H9 (cell line): ENCODE measurements at places on chromosomes 6 and 20.

DNA sequence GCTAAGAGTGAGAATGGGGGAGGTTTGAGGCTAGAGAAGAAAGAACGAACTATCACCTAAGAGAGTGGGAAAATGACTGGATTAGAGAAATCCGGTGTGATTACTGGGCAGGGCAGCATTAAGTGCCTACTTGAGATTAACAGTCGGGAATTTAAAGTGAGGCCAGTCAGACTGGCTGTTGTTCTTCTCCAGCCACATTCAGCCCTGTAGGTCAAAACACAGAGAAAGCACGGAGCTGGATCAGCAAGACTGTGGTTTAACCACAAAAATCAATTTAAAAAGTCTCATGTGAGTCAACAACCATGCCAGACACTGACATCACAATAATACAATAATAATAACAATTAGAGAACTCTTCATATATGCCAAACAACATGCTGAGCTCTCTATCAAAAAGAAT, 301.9 kb upstream of the SGK1 start:
- DNase-seq: no peak

- peak; percentile 85 for DNase-seq
Observed at GRCh38 chr20:33674294-33675135, at the start of gene NECAB3. NECAB3 (minus strand) TSS chr20:33674428; CDS start chr20:33674352, 76 bp downstream.

DNA sequence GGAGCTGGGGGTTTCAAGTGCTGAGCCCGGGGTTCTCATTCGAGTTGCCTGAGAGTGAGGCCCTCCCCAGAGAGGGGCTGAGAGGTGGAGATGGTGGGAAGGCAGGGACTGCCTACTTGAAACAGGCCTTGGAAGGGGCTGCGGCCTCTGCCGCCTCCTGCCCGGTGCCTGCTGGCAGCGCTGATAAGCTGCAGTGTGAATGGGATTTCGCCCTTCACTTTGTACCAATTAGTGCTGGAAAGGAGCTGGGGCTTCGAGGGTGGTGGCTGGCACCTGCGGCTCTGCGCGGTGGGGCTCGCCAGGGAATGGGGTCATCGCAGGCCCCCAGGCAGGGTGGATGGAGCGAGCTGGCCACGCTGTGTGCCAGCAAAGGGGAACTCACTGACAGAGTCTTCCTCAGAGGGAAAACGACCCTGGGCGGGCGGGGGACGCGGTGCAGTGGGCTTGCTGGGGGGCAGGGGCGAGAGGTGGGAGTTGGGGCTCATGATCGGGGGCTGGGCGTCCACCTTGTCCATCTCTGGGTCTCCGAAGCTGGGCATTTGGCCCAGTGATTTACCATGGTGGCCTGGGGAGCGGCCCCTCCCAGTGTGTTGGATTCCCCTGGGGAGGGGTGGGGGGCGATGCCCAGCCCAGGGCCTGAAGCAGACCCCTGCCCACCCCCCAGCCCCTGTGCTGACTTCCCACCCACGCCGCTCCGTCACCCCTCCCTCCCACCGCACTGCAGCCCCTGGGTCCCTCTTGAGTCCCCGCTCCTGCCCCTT, 22.9 kb downstream of the COL20A1 start:
- no peak for DNase-seq

DNA sequence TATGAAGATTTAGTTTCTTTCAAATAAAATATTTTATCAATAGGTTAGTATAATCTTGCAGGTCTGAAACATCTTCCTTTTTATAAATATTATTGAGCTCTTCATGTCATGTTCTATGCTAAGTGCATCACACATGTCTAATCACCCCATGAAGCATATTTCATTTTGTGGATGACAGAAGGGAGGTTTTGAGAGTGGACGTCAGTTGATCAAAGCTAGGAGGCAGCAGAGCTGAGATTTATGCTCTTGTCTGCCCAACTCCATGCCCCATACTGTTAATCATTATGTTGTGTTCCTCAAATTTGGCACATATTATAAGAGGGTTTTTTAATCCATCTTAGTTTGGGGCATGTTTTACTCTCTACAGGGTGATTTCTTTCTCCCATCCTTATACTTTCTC, 22.7 kb downstream of the DSE start:
- no peak for DNase-seq

DNA sequence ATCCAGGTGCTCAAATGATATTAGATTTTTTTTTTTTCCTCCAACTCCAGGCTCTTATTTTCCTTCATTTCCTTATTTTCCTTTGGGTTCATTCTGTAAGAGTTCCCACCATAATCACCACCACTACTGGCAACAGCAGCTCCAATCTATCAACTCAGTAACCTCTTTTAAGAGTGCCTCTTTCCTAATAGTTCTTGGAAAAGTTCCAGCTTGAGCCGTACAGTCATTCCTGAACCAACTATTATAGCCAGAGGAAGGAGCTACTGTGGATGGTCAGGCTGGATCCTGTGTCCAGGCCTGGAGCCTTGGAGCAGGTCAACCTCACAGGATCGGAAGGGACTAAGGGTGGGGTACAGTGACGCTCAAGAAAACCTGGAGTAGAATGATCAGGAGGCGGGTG, 4.2 kb upstream of the ANGPT4 start:
- DNase-seq: no peak

DNA sequence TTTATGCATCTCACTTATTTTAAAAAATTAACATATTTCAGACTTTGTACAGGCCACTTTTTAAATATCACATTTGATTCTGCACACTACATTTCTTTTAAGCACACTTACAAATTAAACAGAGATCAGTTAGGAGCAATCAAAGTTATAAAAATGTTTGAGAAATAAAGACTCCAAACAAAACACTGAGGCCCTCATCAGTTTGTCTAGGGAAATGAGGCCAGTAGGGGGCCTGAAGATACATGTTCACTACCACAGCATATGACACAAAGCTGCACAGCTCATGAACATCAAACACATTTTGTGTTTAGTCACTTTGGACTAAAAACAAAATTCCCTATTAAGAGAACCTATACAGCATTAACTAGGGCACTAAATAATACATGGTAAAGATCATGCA, 180.5 kb downstream of the PDE7B start:
- no peak for DNase-seq

DNA sequence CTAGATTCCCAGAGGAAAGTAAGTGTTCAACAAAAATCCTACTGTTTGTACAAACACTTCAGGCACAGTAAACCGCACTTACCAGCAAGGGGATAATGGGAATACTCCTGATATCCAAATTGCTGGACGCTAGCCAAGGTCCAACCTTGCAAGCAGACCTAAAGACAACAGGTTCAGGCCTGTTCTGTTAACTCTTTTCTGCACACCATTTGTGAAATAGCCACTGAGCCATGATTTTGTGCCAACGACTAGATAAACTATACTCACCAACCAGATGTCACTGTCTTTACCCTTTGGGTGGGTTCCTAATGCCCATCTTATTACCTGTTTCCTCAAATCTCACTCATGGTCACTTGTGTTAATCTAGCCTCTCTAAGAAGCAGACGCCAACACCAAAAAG, 43.5 kb downstream of the GOPC start:
- DNase-seq: no peak

GRCh38 chr6:140064366-140064765, 689.9 kb upstream of the CITED2 start:
- no peak for DNase-seq

GRCh38 chr20:51315390-51315789, 227.1 kb downstream of the NFATC2 start:
- DNase-seq: no peak

GRCh38 chr6:86789779-86790411, 147.4 kb upstream of the HTR1E start:
- no peak for DNase-seq

GRCh38 chr6:106553440-106553839, 75.9 kb downstream of the RTN4IP1 start:
- DNase-seq: no peak

GRCh38 chr20:5686384-5687105, 63.7 kb upstream of the SHLD1 start:
- no peak for DNase-seq

- DNase-seq: peak; percentile 45
Observed at GRCh38 chr6:99602520-99603420, 3.9 kb upstream of the PRDM13 start.

- no peak for DNase-seq
Observed at GRCh38 chr6:12229332-12229731, 60.8 kb upstream of the EDN1 start.

- no peak for DNase-seq
Observed at GRCh38 chr6:100881707-100882040, 545 bp upstream of the ASCC3 start.

DNA sequence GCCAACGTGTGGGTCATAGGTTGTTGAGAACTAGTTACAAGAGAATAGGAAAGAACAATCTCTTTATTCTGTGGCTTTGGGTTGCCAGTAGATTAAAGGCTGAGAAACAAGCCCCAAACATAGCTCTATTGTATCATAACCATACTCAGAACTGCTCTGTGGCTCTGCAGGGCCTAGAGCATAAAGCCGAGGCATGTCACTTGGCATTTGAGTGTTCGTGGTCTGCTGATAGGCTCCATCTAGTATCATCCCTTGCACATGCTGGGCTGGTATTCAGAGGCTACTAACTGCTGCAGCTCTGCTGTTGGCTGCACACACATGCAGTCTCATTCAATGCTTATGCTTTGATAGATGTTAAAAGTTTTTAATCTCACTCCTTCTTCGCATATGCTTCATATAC, 157.9 kb downstream of the OGFRL1 start:
- no peak for DNase-seq

- no peak for DNase-seq
Observed at GRCh38 chr6:134525190-134525868, 207.4 kb upstream of the SGK1 start.

GRCh38 chr20:36541768-36542488, 609 bp downstream of the MYL9 start:
- DNase-seq: peak; percentile 82

DNA sequence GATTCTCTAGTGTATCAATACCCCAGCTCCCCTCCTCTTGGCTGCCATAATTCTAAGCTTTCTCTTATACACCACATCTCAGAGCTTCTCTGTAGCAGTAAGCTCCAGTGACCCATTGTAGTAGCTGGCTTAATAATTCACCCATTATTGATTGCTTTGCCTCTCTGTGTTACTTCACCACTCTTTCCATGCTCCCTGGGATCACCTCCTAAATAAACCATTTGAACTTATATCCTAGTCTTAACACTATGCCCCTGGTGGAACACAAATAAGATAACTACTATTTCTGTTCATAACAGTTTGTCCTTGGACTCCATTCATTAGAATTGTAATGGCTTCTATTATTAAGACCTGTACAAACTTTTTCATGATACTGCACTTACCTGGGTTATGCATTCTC, 758.9 kb downstream of the KIF16B start:
- no peak for DNase-seq

DNA sequence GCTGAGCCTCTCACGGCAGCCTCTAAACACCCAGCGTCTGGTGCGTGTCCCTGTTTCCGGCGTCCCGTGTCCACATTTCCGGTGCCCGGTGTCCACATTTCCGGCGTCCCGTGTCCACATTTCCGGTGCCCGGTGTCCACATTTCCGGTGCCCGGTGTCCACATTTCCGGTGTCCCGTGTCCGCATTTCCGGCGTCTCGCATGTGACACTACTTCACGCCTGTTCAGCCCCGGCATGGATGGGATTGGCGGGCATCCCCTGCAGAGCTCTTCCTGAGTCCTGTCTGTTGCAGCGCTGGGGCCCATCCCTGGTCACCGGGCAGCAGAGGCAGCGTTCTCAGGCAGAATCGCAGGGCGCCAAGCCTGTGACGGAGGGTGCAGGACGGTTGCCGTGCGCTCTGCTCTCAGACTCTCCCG, 3.2 kb downstream of the FRMD1 start:
- no peak for DNase-seq

GRCh38 chr20:35704514-35705261, 5.5 kb downstream of the ROMO1 start:
- DNase-seq: no peak

DNA sequence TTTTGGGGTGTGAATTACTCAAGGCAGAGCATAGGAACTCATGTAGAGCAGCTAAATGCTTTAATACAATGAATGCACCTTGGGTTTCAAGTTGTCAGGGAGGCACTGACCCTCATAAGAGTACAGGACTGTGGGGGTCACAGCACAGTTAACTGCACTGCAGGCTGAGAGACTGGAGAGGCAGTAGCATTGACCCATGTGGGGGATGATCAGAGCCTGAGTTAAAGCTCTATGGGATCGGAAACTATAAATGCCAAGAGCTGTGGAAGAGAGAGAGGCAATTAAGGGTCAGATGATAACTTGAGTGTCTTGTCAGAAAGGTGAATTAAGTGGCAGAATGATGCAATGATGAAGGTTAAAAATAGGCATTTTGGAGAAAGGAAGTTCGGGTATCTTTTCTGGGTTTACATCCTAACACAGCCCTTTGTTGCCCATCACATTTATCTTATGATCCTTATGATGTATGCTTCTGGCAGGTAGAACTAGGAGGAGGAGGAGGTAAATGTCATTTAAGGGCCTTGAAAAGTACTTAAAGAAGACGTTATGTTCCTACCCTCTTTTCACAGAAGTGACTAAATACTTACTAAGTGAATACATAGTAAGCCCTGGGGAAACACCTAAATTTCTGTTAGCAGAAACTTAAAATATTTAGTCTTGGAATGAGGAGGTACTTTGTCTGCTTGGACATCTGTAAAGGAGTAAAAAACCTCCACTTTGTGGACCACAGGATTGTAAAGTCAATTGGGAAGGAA, 24.2 kb downstream of the LRRC1 start:
- DNase-seq: no peak

GRCh38 chr6:100035873-100036653, 42.0 kb upstream of the MCHR2 start:
- no peak for DNase-seq
